ENCODE measurements at places on chromosomes 4 and X.

- DNase-seq = no peak
These were observed 906.5 kb downstream of the FAT4 start for GRCh38 chr4:126221282-126221681.

DNA sequence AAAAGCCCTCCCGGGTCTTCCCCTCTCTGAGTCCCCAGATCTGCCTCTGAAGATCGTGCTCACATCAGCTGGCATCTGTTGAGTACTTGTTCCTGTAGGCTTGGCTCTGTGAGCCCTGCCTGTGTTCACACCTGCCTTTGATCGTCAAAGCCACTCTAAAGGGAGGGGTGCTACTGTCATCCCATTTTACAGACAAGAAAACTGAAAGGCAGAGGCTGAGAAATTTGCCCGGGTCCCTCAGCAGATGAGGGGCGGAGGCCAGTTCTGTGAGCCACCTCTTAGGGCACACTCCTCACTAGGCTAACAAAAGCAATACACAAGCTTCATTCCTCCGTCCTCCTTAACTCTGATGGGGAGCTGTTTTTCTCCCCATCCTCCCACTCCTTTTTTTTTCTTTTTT is 655 bp downstream of the CYTL1 start:
- DNase-seq = no peak

DNA sequence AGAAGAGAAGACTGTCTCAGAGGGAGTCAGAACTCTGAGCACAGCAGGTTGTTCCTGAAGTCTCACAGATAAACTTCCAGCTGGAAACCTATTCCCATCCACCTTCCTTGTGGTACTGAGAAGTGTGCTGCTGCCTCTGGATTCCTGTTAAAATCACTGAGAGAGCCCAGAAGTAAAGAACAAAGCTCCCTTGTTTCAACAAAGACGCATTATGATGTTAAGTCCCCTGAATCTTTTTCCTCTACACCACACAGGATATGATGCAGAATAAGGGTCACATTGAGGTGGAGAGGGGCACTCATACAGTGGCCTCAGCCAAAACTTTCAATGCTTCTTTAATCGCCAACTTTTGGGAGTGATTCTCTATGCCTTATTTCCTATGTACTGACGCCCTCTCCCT is 321.0 kb downstream of the OPHN1 start:
- DNase-seq = no peak

GRCh38 chr4:139764686-139765310 is 99.2 kb downstream of the MGST2 start:
- no peak for DNase-seq

DNA sequence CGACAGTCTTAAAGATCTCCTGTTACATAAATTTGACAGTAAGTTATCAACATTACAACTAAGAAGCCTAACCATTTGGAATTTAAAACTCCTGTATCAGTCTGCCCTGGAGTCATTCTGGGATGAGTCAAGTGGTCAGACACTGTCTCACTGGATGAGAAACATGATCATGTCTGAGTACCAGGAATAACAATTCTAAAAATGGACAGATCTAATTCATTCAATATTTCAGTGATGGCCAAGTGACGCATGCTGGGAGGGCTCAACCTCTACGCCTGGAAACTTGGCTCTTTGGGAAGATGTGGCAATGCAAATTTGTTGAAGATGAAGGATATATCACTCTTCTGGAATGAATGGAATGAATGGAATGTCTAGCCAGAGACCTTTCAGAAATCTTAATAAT is 1427.2 kb downstream of the STIM2 start:
- no peak for DNase-seq

- DNase-seq = no peak
These were observed 10.0 kb downstream of the MAGEB17 start for GRCh38 chrX:16177260-16177659.

DNA sequence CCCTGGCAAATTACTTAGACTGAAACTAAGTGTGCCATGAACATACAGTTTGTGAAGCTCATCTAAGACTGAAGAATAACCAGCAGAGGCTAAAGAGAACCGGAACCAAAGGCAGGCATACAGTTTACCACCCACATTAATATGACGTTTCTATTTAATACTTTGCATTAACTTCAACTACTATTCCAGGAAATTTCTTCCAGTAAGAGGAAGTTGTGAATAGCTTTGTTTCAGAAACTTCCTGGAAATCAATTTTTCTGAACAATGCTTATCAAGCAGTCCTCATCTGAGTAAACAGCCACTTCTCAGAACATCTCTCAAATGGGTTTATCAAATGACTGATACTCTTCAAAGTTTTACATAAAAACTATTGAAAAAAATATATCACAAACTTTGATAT is 252.7 kb downstream of the OPHN1 start:
- no peak for DNase-seq

DNA sequence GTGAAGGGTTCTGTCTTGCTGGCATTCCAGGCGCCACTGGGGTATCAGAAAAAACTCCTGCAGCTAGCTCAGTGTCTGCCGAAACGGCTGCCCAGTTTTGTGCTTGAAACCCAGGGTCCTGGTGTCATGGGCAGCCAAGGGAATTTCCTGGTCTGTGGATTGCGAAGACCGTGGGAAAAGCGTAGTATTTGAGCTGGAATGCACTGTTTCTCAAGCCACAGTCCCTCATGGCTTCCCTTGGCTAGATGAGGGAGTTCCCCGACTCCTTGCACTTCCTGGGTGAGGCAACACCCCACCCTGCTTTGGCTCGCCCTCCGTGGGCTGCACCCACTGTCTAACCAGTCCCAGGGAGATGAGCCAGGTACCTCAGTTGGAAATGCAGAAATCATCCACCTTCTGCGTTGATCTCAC is 40.1 kb downstream of the NOP14 start:
- no peak for DNase-seq

DNA sequence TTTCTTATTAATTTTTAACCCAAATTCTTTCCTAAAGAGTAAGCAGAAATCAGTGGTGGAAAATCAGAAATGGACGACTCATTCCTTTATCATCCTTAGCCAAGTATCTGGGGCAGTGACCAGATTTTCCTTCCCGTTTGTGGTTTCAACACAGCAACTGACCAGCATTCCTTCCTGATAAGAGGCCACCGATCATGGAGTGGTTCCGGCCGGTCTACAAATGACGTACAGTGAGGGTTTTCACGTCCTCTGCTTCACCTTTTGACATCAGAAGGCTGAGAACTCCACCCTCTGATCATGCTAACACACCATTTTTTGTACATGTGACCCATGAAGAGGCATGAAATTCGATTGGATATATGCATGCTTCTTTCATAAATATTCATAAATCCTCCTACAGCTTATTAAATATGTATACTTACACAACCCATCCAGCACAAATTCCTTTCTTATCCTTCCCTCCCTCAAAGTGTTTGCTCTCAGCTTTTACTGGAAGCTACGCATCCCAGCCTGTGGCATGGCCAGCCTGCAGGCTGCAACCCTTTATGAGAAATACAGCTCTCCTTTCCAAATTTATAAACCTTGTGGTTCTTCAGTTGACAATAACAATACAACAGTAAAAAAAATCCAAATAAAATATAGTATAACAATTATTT is 173.0 kb upstream of the CASK start:
- DNase-seq = no peak

- DNase-seq = no peak
These were observed 64.2 kb upstream of the S100G start for GRCh38 chrX:16585486-16586376.

DNA sequence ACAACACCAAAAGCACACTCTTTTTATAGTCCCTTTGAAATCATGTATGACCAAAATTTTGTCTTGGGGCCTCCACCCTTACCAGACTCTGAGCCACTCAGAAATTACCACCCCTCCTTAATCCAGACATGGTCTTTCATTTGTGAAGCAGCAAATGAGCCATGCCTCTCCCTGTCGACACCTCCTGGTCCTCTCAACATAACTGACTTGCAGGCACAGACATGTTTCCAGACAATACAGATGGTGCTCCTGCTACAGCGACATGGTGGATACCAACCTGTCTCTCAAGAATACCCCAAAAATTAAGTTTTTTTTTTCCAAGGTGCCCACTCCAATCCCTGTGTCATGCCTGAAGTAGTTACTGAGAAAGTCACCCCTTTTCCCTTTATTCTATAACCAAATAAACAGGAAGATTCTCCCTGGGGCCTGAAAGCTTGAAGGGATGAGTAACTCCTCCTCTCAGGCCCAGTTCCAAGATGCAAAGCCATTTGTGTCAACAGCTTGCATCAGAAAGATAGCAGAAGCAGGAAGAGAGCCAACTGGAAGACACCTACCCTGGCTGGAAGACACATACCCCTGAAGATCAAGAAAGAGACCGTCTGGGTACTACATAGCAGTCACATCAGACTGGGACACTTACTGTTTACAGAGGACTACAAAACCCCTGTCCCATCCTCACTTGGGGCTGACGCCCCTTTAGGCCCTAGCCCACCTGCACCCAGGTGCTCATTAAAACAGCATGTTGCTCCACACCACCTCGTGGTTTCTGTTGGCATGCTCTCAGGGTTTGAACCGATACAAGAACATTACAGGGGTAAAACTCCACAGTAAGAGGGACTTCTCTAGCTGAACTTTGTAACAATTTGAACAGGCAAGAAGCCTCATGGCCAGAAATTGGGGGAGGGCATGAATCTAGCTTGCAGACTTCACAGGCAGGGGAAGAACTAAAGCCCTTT is 5.5 kb upstream of the UGT2B17 start:
- no peak for DNase-seq

DNA sequence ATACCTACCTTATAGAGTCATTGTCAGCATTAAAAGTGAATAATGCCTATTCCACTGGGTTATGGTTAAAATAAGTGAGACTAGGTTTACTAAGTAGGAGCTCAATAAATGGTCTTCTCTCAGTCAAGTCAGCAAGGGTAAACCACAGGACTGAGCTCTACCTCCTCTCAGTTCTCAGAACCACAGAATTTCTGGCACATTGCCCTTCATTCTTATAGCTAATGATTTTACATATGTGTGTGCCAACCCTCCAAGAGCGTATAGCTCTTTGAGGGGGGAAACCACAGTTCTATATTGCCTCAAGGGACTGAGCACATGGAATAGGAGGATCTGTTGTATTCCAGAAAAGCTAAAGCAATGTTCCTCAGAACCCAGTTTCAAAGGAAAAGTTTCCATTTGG is 124.8 kb downstream of the ATG4A start:
- DNase-seq = no peak

- DNase-seq = no peak
These were observed 6.5 kb downstream of the TEX13D start for GRCh38 chrX:124338733-124339514.

DNA sequence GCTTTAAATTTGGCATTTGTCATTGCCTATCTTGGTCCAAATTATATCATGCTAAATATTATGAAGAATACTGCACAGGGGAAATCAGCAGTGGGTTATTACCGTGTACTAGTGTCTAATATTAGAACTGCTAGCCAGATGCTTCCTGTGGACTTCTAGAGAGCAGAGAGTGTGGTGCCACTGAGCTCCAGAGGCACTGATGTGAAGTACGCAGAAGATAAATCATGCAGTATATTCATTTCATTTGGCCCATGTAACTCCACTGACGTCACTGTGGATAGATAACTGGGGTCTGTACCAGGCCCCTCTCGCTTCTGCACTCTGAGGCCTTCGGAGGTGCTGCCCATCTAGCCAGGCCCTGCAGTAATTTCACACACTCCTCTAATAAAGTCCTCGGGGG is 80.0 kb downstream of the ALPK1 start:
- no peak for DNase-seq

GRCh38 chr4:176340871-176341685 is 21.3 kb downstream of the SPCS3 start:
- DNase-seq = no peak

DNA sequence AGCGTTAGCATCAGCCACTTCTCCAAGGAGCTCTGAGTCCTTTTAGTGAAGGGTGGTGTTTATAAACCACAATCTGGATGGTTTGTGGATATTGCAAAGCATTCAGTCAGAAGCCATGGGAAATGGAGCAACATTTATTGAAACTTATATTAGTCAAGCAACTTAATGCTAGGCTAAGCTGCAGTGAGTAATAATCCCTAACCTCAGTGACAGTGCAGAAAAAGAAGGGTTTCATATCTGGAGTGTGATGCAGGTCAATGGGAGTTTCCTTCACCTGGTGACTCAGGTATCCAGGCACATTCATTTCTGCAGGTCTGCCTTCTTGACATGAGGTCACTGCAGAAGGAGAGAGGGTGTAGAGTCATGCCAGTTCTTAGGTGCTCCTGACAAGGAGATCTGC is 10.4 kb upstream of the DRD5 start:
- DNase-seq = no peak

DNA sequence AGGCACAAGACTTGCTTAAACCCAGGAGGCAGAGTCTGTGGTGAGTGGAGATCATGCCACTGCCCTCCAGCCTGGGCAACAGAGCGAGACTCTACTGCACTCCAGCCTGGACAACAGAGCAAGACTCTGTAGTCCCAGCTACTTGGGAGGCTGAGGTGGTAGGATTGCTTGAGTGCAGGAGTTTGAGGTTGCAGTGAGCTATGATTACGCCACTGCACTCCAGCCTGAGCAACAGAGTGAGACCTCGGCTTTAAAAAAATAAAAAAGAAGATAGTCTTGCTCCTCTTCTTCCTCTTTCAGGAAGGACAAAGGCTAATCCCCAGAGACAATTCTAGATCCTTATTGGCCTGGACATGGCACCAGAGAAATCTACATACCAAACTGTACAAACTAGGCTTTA is 5.7 kb upstream of the PPEF2 start:
- DNase-seq = no peak

- no peak for DNase-seq
These were observed 125.5 kb upstream of the GIMD1 start for GRCh38 chr4:106494066-106494465.

DNA sequence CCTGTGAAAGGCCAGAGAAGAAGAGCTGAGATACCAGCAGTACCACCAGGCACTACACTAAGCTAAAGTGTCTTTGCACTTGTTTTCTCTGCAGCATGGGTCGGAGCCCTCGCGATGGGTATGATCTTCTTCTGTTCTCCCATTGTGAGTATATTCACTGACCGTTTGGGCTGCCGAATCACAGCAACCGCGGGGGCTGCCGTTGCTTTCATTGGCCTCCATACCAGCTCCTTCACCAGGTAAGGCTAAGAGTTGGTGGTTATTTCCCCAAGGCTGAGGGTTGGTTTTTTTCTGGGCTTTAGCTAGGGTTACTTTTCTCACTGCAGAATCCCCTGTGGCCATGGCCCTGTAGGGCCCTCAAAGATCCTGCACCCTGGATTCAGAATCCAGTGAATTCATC is 93.5 kb downstream of the RLIM start:
- no peak for DNase-seq

Data from esophagus squamous epithelium (tissue), 5 donors.